ENCODE measurements at places on chromosomes 2 and 18.

DNA sequence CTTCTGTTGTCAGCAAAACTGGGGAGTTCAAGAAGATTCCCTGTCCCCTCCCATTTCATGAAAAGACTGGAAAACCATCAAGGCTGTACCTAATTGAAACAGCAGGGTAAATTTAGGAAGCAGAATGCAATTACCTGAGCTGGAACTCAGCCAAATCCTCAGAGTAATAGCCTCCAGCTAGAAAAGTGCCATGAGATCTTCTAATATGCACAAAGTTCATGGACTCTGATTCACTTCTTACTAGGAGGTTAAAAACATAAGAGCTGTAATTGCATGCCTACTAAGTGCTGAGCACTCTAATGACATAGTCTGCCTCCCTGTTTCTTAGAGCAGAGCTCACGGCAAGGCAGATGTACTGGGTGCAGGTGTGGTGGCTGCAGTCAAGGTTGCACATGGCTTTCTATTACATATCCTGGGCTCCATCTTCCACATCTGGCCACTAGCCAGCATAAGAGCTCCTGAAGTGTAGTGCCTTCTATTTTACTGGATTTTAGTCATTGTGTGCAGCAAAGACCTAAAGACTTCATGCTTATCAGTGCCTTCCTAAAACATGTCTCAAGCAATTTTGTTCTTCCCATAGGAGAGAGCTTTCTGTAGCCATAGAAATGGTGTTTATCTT, 341.7 kb downstream of the PTPRM start:
- no peak for DNase-seq

GRCh38 chr2:7281231-7282201, 364.3 kb downstream of the RNF144A start:
- DNase-seq: no peak

- DNase-seq: no peak
Observed at GRCh38 chr2:212520340-212520739, 18.3 kb downstream of the ERBB4 start.

- no peak for DNase-seq
Observed at GRCh38 chr2:108460345-108461037, 11.5 kb downstream of the GCC2 start.

DNA sequence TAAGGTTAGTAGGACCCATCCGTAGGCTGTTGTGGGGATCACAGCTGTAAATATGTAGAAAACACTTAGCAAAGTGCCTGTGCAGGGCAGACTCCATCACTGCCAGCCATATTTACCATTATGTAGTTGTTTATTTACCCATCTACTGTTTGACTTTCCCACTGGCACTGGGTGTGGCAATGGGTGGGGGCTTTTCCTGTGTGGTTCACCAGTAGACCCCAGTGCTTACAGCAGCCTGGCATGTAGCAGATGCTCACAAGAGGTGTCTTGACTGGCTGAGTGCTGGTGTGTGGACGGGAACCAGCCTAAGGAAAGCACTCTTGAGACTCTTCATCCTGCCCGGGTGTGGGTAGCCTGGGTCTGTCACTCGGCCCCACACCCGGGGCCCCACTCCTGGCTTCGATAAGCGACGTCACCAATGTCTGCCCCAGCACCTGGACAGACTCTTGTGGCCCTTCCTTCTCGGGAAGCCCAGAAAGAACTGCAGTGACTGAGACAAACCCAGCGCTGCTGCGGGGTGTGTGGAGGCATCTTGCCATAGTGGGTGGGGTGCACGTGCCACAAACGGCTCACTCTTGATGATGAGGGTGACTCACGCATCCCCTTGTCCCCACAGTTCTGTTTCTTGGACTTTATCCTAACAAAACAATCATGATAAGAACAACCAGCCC, 78.3 kb downstream of the HDAC4 start:
- peak; percentile 42 for DNase-seq

DNA sequence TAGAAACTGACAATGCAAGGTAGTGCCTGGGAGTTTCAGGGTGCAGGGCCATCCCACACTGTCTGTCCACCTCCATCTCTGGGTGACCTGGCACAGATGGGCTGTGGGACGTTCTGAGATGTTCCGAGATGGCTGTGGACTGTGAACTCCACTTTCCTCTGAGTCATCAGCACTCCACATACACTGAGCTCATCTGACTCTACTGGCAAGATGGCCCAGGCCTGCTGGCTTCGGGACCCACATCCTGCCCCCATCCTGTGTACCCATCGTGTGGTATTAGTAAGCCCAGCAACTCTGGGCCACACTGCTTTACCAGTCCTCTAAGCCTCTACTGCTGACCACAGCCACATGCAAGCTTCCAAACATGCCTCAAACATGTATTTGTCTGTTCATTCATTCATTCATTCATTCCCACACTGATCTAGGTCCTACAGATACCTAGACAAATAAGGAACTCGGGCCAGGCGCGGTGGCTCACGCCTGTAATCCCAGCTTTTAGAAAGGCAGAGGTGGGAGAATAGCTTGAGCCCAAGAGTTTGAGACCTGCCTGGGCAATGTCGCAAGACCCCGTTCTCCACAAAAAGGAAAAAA, 124.8 kb upstream of the CXCR4 start:
- no peak for DNase-seq

DNA sequence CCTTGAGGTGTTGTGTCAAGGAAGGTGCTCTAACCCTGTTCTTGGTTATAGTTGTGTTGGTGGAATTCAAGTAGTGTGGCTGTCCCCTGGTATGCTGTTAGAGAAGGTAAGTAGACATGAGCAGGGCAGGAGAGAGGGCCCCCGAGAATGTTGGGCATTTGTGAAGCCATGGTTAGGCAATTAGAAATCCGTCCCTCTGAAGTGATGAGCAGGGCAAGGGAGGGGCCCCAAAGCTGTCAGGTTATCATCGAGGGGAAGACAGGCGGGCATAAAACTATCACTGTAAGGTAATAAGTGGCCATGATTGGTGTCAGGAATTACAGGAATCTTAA, 5.2 kb downstream of the XRCC5 start:
- no peak for DNase-seq

DNA sequence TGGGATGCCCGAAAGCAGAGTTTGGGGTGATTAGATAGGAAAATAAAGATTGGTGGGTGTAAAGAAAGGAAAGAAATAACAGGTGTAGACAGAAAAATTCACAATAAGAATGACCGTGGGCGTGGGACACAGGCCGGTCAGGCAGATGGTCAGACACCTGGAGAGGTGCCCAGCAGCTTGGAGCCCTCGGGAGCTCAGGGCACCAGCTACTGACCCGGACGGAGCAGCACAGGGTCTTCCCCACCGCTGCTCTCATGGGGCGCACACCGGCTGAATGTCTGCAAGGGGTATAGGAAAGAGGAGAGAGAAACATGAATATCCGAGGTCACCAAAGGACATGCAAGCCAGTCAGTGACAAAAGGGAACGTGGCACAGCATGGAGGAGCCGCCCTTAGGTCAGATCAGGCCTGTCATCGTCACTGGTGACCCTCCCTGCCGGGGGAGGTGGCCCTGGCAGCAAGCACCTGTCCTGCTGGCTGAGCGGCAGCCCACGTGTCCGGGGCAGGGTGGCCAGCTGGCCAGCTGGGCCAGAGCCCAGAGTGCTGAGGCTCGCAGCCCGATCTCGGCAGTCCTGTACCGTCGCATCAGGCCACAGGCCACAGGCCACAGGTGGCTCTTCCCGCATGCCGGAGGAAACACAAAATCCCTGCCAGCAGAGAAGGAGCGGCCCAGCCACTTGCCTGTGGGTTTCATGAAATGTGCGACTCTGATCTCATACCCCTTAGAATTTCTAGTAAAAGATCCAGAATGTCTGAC, 112.0 kb upstream of the NDUFV2 start:
- DNase-seq: no peak

GRCh38 chr2:7860693-7861092, 821.2 kb upstream of the ID2 start:
- no peak for DNase-seq

GRCh38 chr2:68720665-68721064, 13.9 kb upstream of the ARHGAP25 start:
- DNase-seq: no peak

- peak; percentile 22 for DNase-seq
Observed at GRCh38 chr2:236627841-236628240, 58.2 kb downstream of the ACKR3 start.

- DNase-seq: no peak
Observed at GRCh38 chr18:24000613-24001490, 13.7 kb upstream of the TTC39C start.

DNA sequence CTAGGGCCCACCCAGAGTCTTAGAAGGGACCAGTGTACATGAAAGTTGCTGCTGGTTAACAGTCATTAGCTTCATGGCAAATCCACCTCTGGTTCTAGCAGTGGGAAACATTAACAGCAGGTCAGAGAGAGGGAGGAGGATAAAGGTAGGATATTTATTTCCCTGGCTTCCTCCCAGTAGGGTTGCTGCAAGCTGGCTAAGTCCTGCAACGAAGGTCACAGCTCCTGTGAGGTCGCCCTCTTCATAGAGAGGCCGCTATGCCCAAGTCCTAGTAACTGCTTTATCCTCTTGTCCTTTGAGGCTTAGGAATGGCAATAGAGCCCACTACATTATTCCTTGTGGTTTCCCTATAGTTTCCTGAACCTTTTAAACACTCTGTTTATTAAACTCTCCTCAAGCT, 84.0 kb upstream of the ACSL3 start:
- DNase-seq: no peak

DNA sequence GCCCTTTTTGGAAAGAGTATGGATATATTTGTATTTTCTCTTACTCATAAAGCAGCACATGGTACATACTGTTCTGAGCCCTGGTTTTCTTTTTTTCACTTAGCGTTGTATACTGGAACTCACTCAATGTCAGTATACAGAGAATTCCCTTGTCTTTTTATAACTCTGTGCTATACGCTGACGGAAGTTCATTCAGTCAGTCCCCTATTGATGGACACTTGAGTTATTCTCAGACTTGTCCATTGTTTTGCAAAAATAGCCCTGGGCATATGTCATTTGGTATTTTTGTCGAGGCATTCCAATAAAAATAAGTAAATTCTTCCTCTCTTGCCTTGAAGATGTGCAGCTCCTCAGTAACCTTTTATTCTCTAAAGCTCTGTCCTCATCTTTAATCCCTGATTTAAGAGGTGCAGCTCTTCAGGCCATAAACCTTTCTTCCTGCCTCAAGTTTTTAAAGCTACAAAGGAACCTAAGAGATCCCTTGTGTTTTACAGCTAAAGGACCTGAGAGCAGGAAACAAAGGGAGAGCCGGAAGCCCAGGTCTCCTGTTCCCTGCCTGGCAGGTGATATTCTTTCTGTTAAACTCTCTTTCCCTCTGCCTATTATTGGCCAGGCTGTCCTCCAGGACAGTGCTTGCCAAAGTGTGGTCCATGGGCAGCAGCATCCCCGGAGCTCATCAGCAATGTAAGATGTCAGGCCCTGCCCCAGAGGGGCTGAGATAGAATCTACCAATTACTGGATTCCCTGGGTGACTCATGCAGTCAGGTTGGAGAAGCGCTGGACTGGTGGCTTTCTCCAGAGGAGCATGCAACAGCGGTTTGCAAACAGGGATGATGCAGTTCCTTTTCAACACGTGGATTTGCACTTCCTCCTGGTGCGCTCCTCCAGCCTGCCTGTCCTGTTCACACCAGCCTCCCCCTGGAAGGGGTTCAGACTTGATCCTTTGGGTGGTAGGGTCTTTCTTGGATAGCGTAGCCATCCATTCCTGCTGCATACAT, 158.0 kb downstream of the NEDD4L start:
- no peak for DNase-seq

DNA sequence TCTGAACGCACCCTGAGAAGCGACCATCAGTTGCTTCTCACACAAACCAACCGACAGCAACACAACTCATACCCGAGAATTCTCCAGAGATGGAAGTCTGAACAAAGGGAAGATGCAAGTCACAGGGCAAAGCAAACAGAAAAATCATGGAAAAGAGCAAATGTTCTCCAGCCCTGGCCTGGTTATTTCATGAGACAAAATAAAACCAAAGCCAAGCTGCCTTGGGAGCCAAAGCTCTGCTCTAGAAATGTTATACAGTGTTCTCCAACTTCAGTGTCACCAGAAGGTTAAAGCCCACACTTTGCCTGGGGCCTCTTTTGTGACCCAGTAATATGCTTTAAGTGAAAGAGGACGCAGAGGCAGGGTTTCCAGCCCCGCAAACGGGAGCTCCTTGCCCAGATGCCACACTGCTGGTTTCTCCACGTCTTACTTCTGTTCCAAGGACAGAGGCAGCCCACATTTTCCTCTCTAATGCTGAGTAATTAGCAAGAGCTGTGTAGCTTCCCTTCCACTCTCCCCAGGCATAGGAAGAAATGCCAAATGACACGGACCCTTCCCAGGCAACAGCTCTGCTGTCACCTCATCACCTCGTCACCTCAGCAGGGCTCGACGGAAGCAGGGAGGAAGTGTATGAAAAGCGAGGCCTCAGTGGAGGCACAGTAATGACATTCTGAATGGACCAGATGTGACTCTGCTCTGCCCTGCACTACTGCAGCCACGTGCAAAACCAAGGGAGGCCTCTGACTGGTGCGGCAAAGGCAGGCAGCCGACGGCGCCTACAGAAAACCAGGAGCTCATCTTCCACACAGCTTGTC, 64.7 kb downstream of the FBXO15 start:
- no peak for DNase-seq

DNA sequence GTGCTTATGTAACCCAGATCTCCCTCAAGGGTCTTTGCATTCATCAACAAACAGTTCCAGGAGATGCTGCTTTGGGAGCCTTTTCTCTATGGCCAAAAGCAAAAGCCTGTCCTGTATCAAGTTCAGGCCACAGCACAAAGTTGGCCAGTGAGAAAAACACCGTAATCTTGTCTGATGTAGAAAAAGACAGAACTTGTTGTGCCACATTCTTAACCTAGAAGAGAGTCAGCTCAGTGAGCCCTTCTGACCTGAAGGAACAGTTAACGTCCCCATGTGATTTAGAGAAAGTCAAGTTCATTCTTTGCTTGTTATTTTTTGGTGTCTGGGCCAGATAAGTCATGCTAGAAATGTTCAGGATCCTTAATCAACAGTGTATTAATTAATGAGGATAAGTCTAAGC, 7.8 kb upstream of the CNDP1 start:
- DNase-seq: no peak

DNA sequence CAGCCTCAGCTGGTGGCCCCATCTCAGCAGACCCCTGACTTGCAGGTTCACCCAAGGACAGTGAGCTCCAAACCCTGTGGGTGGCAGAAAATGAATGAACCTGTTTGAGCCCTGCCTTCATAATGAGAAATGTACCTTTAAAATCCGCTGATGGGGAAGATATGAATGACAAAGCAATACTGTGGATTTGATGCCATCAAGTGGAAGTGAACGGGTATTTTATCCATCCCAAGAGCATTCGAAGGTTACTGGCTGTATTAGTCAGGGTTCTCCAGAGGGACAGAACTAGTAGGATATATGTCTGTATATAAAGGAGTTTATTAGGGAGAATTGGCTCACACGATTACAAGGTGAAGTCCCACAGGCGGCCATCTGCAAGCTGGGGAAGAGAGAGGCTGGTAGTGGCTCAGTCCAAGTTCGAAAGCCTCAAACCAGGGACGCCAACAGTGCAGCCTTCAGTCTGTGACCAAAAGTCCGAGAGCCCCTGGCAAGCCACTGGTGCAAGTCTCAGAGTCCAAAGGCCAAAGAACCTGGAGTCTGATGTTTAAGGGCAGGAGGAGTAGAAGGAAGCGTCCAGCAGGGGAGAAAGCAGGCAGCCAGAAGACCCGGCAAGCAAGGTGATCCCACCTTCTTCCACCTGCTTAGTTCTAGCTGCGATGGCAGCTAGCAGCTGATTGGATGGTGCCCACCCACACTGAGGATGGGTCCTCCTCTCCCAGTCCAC, 32.1 kb downstream of the TOGARAM2 start:
- DNase-seq: no peak

Measured in ureter (tissue), 1 donor.